ENCODE measurements at places on chromosomes 2 and 18.

GRCh38 chr2:149885946-149886345 is 298.4 kb upstream of the MMADHC start:
- no peak for DNase-seq

DNA sequence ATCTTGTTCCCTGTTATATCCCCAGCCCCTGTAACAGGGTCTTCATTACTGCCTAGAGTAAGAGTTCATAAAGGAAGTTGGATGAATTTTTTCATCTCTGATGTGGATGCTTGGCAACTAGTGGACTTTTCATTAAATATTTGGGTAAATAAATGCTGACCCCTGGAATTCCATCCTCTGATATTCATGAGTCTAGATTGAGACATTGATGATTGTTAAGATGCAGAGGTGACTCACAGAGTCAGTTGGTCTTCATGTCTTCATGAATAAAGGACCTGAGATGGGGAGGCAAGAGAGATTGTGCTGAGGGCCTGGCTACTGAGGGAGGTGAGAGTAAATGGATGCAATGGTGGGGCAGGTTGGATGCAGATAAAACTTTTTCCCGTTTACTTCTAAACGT is 132.7 kb upstream of the NT5C1B start:
- no peak for DNase-seq

DNA sequence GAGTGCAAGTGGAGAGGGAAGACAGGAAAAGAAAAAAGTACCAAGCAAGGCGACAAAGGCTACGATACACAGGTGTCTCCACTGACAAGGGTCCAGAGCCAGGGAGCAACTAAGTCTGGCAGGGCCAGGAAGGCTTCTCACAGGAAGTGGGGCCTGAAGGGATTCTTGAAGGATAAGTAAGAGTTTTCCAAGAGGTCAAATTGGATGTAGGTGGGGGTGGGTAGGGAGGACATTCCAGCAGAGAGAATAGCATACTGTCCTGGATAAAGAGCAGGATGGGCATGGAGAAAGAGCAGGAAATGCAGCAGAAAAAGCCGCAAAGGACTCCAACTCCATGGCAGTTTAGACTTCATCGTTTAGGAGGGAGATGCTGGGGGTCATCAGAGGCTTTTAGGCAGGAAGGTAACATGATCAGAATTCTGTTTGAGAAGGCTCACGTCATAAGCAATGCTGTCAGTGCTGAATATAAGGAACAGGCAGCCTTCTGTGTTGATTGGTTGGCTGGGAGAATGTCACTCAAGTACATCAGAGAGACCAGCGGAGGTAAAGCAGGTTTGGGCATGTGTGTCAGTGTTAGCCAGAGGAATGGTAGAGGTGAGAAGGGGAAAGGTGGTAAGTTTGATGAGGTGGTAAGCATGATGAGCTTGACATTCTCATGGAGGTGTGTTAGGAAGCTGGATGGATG is 35.1 kb downstream of the ARHGAP25 start:
- no peak for DNase-seq

GRCh38 chr18:10035281-10035991 is 121.6 kb downstream of the VAPA start:
- no peak for DNase-seq

GRCh38 chr2:232633413-232634205 is at the start of gene EFHD1:
EFHD1 (plus strand) TSS chr2:232633604; CDS start chr2:232633705, 101 bp downstream.
- DNase-seq: peak; percentile 9

- no peak for DNase-seq
These were observed 92.3 kb downstream of the PRKCE start for GRCh38 chr2:45743531-45744396.

DNA sequence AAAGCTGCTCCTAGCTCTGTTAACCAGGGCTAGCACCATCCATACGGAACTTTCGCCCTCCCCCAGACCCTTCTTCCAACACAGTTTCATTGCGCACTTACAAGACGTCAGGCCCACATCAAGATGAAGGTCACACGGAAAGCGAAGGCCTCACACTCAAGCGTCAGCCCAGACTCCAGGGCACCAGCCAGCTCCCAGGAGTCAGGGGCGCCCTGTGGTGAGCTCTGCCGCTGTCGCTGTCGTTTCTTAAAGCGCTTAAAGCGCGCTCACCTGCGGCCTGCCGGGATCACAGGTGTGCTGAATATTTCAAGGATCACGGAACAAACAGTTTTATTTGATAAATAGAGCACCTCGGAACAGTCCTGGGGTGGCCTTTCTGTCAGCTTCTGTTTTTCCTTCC is 163.1 kb downstream of the CDH20 start:
- no peak for DNase-seq

DNA sequence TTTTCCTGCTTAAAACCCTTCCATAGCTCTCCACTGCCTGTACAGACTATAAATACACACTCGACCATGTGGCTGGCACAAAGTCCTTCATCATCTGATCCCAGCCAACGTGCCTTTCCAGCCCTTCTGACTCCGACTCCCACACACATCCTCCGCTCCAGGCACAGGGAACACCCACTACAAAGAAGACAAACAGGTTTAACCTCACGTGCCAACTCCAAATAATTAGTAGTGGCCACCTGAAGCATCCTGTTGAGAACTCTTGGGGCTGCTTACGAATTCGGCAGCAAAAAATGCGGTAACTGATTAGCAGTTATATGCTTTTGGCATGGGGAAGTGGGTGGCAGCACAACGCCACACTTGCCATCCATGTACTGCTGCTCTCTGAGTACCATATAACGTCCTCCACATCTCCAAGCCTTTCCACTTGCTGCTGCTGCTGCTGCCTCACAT is 12.1 kb downstream of the SPIRE1 start:
- DNase-seq: no peak

DNA sequence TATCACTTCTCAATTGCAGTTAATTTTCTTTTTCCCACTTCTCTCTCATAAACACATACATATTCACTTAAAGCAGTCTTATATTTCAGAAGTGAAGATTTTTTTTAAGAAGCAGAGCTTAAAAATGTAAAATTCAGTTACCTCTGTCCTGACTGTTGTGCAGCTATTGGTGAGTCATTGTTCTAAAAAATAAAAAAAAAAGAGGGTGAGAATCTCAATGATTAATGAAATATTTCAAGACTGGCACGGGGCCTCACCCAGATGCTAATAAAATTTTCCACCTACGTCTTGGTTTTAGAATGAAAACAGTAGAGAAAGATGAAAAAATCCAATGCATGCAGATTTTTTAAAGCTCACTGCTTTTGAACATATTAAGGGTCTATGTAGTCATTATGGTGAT is 67.7 kb downstream of the RDH14 start:
- no peak for DNase-seq
